Ovary (tissue), 10 donors: ENCODE measurements at places on chromosomes 4 and X.
A peak's percentile ranks its signal among the peaks of the same experiment; 100 is the strongest.

GRCh38 chr4:11730545-11730944 lies 301.9 kb upstream of the HS3ST1 start:
- no peak for DNase-seq

DNA sequence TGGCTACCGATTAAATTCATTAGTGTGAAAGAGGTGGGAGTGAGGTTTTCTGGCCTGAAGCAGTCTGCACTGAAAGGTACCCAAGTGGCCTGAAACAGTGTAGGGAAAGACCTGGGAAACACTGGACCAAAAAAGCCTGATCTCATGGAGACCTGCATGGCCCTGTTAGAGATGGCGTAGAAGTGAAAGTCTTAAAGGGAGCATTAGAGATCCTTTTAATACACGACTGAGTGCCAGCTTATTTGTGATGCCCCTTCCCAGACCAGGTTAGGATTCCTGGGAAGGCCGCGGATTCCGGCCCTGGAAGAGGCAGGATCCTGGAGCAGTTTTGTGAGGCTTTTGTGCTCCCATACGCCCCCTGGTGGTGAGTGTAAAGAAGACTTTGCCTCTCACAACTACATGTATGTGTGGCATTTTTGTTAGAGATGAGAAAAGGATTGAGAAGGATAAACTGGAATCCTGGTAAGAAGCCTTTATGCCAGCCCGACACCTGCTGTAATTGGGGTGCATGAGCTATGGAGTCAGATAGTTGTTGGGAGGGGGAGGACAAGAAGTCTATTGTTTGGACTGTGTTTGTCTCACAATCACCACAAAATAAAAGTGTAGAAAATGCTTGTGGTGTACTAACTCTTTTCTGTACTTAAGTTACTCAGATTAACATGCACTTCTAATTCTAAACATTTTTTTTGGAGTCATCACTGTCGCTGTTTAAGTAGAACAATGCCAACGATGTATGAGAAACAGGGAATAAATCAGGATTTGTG lies 54.0 kb downstream of the JADE1 start:
- peak; percentile 85 for DNase-seq

- peak; percentile 35 for DNase-seq
These were observed 11.7 kb downstream of the OTUD5 start for GRCh38 chrX:48945517-48946348.

- no peak for DNase-seq
These were observed 2.2 kb upstream of the FGF5 start for GRCh38 chr4:80264352-80264647.

DNA sequence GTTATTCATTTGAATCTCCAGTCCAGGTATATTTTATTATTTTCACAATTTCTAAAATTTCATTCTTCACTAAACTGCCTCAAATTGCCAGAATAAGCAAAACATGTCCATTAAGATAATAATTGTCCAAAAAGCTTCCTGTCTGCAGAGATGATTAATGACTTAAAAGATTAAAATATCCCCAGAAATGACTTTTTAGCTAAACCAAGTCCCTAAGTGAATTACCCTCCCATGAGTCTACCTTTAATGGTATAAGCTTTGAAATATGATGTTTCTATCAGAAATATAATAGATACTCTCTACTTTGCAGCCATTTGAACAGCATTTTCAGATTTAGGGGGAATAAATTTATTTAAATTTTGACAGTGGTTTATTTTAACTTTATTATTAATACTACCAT lies 289.2 kb upstream of the EMCN start:
- no peak for DNase-seq

DNA sequence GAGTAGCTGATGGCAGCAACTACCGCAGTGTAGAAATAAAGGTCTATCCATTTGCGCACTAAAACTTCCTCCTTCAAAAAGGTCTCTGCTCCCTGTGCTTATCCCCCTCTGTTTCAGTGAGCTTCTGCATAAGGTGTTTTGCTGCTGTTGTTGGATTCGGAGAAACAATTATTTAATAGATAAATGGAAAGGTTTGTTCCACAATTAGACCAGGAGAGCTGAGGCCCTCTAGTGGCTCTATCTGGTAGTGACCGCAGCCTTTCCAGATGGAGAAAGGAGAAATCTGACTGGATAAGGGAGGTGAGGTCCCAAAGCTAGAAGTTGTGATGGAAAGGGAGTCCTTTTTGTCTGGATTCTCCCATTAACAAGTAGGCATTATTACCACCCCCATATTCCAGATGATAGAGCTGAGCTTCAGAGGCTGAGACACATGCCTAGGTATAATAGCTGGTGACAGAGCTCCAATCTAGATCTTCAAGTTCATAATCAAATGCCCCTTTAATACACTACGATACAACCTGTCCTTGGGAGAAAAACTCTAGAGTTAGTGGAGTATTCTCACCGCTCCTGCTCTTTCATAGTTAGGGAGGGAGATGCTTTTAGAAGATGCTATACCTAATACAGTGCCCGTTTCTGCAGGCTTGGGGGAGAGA lies 5.1 kb upstream of the GABRQ start:
- no peak for DNase-seq

DNA sequence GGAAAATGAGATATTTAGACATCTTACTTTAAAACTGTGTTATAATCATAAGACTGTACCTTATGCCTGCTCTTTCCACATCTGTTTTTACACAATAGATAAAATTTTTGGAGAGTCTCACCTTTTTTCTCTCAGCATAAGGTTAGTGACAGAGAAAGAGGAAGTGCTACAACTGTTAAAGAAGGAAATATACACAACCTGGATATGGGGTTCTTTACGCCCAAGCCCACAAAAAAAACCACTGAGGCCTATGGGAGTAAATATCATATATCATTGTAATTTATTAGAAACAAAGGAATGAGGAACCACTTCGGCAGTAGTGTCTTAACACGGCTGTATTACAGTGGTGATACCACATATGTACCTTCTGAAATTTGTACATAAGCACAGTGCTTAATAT lies 265.9 kb upstream of the GK2 start:
- DNase-seq: no peak

DNA sequence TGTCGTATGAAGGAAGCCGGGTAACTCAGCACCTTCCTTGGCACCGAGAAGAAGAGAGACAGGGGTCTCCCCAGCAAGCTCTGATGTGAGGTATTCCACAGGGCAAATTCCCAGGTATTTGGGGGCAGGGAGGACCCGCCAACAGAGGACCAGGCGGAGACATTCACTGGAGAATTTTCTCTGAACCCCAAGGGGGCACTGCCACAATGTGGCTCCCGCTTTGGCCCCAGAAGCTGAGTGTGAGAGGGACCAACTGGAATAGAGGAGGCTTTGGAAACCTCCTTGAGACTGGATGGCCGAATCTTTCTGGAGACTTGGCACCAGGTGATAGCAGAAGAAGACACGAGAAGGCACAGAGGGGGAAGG lies 735 bp upstream of the GABRE start:
- no peak for DNase-seq

DNA sequence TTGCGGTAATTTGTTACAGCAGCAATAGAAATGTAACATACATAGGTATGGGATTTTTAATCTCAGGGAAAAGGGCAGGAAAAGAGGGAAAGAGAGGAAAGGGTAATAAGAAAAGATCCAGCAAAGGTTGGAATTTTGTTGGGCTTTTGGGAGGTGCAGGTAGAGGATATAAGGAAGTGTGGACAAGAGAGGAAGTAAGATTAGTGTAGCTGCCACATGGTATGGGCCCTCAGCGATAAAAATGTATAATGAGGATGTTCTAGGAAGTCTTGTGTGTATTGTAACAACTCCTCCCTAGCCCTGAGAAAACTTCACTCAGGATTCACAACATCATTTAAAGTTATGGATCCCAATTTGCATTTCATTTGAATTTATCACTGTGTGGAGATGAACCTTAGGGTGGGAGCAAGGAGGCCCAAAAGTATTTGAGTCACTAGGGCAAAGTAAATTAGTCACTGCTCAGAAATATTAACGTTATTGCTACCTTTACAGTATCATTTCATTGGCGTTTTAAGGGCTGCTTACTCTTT lies 2.8 kb upstream of the IL21 start:
- DNase-seq: no peak

GRCh38 chr4:168724686-168725411 lies 228.0 kb downstream of the PALLD start:
- no peak for DNase-seq

- DNase-seq: no peak
These were observed 297.7 kb upstream of the HAND2 start for GRCh38 chr4:173827707-173828106.

DNA sequence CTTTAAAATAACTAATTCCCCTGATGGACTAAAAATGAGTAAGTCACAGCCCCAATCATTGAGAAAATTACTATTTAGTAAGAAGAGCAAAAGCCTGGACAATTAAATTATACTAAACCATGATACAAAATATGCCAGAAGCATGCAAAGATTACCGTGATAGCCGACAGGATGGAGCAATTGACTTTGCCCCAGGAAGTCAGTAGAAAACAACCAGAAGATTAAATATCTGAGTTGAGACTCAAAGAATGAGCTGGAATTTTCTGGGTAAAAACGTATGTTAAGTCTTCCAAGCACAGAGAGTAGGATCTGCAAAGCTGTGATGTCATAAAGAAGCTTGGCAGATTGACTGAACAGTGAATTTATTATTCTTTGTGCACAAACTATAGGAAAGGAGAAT lies 816.1 kb upstream of the TENM3 start:
- no peak for DNase-seq

DNA sequence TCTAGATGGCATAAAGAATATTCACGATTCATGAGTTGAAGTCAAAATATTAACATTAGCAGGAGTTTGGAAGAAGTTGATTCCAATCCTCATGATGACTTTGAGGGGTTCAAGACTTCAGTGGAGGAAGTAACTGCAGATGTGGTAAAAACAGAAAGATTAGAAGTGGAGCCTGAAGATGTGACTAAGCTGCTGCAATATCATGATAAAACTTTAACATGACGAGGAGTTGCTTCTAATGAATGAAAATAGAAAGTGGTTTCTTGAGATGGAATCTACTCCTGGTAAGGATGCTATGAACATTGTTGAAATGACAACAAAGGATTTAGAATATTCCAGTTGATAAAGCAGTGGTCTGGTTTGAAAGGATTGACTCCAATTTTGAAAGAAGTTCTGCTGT lies 70.1 kb upstream of the TMLHE start:
- DNase-seq: no peak

- no peak for DNase-seq
These were observed 775.9 kb downstream of the CENPC start for GRCh38 chr4:66769441-66769840.

DNA sequence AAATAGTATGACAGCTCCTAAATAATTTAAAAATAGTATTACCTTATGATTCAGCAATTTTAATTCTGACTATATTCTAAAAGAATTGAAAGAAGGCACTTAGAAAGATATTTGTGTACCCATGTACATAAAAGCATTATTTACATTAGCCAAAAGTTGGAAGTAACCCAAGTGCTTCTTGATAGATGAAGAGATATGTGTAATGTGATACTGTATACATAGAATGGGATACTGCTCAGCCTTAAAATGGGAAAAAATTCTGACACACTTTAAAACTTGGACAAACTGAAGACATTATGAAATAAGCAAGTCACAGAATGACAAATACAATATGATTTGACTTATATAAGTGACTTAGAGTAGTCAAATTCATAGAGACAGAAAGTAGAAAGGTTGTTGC lies 112.2 kb downstream of the IDS start:
- DNase-seq: no peak

- DNase-seq: peak; percentile 33
These were observed 28.1 kb upstream of the MAN2B2 start for GRCh38 chr4:6546681-6547447.

DNA sequence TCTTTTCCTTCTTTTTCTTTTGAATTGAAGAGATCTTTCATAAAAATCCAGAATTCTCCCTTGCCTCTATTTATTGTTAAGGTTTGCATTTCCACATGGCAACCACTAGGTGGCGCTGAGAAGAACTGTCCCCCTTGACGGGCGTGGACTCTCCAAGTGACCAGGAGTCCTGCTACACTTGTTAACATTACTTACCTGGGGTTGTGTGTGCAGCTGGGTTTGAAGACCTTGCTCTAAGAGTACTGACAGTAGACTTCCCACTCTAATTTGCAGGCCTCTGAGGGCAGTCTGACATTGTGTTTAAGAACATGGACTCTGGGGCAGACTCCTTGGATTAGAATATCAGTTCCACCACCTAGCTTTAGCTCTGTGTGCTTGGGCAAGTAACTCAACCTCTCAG lies 52.8 kb downstream of the GPRIN3 start:
- no peak for DNase-seq

- DNase-seq: no peak
These were observed 283.6 kb downstream of the RPA4 start for GRCh38 chrX:97167333-97167732.

GRCh38 chr4:185754961-185755360 lies 57.0 kb downstream of the SORBS2 start:
- no peak for DNase-seq

DNA sequence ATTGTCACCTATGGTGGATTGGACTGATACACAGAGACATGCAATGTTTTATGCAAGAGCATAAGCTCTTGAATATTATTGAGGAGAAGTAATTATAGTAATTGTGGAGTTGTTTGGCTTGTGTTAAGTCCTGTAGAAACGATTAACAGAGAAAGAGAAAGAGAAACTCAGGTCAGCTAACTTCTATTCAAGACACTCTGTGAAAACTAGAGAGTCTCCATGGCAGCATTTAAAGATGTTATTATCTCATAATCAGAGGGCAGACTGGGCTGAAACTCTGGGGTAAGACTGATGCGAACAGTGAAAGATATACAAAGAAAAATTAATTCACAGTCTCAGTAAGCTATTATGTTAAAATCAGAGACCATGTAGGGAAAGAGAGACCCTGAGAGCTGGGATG lies 625.7 kb downstream of the FAT4 start:
- DNase-seq: no peak

DNA sequence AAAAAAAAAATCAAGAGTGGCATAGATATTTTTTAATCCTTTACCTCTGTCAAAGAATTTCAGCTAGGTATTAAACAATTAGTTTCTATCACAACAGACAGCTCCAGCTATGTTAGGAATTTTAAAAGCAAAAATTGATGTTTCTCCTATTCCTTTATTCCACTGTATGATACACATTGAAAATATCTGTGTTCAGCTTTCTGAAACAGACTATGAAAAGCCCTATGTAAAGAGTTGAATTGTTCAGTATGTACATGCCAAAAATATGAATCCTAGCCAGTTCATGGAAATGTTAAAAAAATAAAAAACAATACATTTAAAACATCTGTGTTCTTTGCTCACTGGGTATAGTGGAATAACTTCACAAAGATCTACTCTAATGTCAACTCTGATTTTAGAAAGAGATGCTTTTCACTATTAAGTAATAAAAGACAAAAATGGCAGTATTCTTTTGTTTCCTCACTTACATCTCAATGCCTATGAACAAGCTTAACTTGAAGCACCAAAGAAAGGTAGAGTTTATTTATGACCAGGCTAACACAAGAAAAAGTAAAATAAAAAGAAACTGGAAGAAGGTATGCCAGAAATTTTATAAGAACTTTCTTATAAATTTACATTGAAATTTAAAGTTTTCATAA lies 32.1 kb downstream of the FBXW7 start:
- no peak for DNase-seq

- no peak for DNase-seq
These were observed 127.0 kb upstream of the GATB start for GRCh38 chr4:151887816-151888180.

GRCh38 chr4:110733901-110734300 lies 111.0 kb upstream of the PITX2 start:
- DNase-seq: no peak
